ENCODE measurements at places on chromosomes 1 and 21. TPM values are rescaled to one million over a fixed set of nuclear protein-coding genes. Genes with fewer than 3 reads are reported as not detected.

CSMD2 gene
- total RNA-seq: 1.7 TPM

TMEM200B gene
- total RNA-seq: 16.5 TPM

FHAD1 gene
- 0.32 TPM for total RNA-seq

CDK18 gene
- 0.16 TPM for total RNA-seq

SH2D1B gene
- total RNA-seq: not detected

BARHL2 gene
- not detected for total RNA-seq

DCDC2B gene
- total RNA-seq: not detected

URB1 gene
- 10.2 TPM for total RNA-seq

ACKR1 gene
- total RNA-seq: not detected
